ENCODE measurements at places on chromosomes 5 and 9. TPM values are rescaled to one million over a fixed set of nuclear protein-coding genes. Genes with fewer than 3 reads are reported as not detected.
A peak's percentile ranks its signal among the peaks of the same experiment; 100 is the strongest.

DNA sequence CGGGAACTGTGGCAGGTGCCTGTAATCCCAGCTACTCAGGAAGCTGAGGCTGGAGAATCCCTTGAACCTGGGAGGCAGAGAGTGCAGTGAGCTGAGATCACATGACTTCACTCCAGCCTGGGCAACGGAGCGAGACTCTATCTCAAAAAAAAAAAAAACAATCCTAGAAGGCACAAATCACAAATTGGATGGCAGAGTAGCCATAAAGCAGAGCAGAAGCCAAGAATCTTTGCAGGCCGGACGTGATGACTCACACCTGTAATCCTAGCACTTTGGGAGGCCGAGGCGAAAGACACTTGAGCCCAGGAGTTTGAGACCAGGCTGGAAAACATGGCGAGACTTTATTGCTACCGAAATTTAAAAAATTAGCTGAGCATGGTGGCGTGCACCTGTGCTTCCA lies 9.2 kb upstream of the FUBP3 start:
- peak; percentile 14 for DNase-seq

DNA sequence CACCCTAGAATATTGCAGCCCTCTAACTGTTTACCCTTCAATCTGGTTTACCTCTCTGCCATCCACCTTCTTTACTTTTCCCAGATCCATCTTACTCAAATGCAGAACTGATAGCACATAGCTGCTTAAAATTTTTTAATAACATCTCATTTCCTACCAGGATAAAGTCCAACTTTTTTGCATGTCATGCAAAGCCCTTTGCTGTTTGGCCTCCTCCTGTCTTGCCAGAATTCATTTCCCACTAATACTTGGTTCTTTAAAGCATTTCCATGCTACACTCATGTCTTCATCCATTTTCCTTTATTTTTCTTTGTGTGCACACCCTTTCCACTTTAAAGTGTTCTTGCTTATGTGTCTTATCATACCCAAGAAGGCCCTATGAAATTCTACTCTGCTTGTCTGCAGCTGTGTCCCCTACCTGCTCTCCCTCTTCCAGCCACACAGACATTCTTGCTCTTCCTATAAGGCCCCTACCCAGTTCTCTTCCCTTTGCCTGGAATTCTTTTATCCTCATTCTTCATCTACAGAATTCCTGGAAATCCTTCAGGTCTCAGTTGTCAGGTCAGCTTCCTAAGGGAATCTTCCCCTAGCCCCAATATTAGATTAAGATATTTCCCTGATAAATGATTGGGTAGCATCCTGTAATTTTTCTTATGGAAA lies 50.3 kb downstream of the TLE4 start:
- DNase-seq = no peak

- no peak for DNase-seq
These were observed 47.5 kb downstream of the DAB2IP start for GRCh38 chr9:121698627-121699570.

- no peak for DNase-seq
These were observed 114.6 kb upstream of the SPOCK1 start for GRCh38 chr5:137613554-137614265.

- no peak for DNase-seq
These were observed 2.0 kb downstream of the PCDHGC3 start for GRCh38 chr5:141477815-141478214.

DNA sequence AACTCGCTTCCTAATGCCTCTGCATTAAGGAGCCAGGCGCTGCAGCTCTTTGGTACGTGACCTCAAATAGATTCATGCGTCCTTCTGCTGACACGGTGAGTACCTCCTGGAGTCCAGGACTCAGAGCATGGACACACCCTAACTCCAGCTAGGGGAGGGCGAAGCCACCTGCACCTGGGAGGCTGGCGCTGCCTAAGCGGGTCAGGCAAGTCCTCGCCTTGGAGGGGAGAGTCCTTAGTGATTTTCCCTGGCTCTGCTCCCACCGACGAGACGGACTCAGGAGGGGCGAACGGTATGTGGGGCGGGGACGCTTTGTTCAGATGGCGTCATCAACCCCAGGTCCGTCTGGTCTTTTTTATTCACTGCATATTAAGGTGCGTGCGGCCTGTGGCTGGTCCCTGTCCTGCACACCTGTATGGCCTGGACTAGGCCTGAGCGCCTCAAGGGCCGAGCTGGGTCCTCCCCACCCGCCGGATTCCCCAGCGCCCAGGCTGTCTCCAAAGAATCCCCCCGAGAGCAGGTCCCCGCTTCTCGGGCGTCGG lies 50.3 kb downstream of the NSUN2 start:
- no peak for DNase-seq

DNA sequence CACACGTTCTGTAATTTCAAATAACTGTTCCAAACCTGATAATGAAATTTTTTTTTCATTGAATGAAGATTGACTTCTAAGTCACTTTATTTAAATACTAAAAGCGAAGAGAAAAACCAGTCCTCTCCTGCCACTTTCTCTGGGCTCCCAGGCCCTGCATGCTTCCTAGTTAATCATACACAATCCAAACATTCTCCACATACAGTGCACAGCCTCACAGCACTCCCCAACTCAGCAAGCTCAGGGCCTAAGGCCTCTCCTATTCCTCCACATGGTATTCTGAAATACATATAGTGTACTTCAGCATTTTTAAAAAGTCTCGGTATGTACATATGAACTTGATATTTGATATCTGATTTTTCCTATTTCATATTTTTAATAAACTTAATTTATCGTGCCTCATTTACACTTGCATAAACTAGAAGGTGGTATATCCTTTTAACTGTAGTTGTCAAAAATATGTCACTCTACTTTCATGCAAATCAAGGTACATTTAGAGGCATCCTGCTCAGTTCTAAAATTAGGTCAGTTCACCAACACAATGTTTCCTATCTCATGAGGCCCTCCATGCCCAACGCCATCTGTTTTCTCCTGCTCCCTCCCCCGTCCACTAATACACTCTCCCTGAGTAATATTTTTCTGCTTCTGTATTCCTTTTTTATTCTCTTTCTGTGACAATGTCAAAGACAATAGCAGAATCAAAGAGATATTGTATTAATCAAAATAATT lies 206.7 kb downstream of the ARRDC3 start:
- DNase-seq = no peak

DNA sequence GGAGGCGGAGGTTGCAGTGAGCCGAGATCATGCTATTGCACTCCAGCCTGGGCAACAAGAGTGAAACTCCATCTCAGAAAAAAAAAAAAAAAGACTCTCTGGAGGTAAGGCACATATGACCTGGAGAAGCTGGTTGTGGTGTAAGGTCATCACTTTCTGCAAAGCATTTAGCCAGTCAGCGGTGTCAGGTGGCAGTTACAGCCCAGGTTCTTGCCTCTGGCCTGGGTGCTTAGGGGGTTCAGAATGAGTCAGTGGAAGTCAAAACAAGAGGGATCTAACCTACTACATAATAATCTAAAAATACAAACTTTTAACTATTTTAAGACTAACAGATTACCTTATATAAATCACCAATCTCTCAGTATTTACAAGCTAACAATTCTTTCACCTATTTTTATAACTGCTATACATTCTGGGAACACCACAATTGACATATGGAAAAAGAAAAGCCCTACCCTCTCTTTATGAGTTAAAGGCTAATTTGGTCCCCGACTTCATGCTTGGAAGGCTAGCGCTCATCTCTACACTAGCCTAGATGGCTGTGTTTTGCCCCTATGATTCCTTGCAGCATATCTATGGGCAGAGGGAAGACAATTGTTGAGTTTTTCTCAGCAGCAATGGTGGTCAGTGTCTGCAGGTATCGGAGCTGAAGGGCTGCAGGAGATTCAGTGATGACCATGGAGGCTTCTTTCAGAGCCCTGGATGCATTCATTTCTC lies 29.2 kb downstream of the STOM start:
- no peak for DNase-seq

DNA sequence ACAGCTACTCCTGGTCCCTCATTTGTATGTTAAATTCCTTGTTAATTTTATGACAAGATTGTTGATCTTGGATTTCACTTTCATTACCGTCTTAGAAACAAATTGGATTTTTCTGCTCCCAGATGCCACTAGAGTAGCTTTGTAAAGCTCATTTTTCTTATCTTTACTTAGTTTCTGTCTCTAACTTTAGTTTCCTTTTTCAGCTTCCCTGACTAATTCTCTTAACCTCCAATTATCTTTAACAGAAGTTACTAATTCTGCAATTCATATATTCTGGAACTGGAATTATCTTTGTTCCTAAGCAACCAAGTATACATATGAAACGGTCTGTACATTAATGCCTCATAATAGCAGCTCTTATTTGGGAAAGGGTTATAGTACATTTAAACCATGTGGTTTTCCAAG lies 16.7 kb downstream of the ITGA1 start:
- DNase-seq = no peak

GRCh38 chr9:99730062-99730461 lies 91.6 kb upstream of the NR4A3 start:
- DNase-seq = no peak

GRCh38 chr5:156623381-156624040 lies 226.6 kb upstream of the PPP1R2B start:
- no peak for DNase-seq

- no peak for DNase-seq
These were observed 89.9 kb upstream of the PTCH1 start for GRCh38 chr9:95606489-95607350.

DNA sequence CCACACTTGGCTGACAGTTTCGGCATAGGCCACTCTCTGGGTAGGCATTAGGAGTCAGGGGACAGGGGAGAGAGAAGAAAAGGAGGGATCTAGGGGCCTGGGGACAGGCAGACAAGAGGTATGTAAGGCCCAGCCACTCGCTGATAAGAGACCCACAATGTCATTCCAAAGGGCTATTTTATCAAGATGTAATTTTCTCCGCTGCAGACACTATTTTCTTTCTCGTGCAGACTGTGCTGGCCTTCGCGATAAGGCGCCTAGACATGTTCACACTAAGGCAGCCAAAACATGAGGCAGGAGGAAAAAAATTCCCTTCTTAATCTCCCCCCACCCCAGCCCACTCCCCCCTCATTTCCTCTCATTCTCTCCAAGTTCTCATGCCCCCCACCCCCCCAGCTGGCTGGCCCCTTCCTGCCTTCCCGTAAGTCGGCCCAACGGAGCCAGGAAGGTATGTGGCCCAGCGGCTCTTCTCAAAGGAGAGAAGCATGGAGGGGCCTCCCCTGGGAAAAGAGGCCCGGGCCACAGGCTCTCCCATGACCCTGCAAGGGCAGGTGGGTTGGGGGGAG lies 44.9 kb upstream of the SYNPO start:
- DNase-seq = no peak

- no peak for DNase-seq
These were observed 361.7 kb downstream of the TAF11L14 start for GRCh38 chr5:17995997-17996396.

DNA sequence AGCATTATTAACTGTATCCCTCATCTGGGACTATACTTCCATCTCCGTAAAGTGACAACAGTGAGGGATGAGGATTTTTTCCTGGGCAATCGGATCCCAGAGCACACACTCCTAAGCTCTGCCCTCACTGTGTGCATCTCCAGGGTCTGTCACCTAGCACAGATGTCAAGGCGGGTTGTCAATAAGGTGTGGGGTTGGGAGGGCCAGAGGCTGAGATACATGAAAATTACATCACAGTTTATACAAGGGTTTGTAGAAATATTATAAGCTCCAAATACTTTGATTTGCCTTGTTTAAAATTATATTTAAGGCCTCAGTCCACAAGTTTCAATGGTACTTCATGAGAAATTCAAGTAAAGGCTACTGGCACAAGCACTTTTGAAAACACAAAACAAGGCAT lies 4.5 kb downstream of the ADAMTS12 start:
- no peak for DNase-seq

DNA sequence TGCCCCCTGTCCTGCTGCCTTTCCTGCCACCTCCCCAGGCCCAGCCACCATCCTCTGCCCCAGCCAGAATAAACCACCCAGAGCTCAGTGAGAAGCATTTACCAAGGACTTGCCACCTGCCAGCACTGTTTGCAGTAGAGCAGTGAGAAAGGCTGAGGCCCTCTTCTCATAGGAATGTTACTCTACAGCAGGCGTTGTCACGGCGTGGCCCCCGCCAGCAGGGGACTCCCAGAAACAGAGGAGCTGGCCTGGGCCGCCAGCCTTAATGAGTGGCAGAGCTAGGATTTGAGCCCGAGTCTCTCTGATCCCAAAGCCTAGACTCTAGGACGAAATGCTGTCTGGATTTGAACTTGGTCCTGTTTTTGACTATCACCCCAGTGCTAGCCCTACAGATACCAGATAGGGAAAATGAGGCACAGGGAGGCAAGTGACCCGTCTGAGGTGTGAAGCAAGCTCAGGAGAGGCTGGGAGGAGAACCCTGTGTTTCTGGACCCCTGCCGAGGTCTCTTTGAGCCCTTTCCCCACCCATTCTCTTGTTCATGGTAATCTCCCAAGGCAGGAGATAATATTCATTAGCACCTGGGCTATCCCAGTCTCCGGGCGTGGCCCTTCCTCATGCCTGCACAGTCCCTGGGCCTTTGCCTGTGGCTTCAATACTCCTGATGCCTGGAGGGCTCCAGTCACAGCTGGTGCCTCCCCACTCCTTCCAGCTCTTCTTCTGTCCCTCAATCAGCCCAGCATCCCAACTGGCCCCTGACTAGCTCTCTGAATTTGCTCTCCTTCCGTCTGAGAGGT lies 30.7 kb downstream of the HRH2 start:
- no peak for DNase-seq

GRCh38 chr9:135230386-135230765 lies 142.9 kb downstream of the OLFM1 start:
- no peak for DNase-seq

DNA sequence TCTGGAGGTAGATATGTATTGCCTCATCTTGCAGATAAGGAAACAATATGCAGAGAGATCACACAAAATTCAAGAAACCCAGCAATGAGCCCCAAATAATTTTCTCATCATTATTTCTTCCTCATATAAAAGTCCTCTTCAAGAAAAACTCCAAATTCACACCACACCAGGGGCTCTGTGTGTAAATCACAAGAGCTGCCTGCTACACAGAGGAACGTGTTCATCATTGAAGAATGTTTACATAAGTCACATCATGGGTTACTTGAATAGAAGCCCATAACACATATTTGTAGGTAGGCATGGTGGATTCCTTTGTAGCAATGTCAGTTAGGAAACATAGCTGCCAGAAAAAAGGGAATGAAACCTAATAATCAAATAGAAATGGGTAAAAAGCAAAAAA lies 308.1 kb upstream of the TLE4 start:
- no peak for DNase-seq

- DNase-seq = no peak
These were observed 128.3 kb downstream of the C5orf15 start for GRCh38 chr5:133840168-133840567.

GABRA6 gene
- total RNA-seq = not detected

TUT7 gene
- total RNA-seq = 26.4 TPM

MVB12B gene
- total RNA-seq = 15.8 TPM

MLANA gene
- total RNA-seq = not detected

COL15A1 gene
- total RNA-seq = 11.8 TPM

PCDHGB2 gene
- total RNA-seq = 1.2 TPM

LCN9 gene
- total RNA-seq = not detected

ANKRD34B gene
- total RNA-seq = 1.5 TPM

SLC25A2 gene
- not detected for total RNA-seq

All from kidney epithelial cell (primary cell).